H1 (cell line): ENCODE measurements at places on chromosomes 16 and 17. TPM values are rescaled to one million over a fixed set of nuclear protein-coding genes. Genes with fewer than 3 reads are reported as not detected.

GRCh38 chr17:43832976-43833829, at the start of gene MPP3:
MPP3 (minus strand) TSS chr17:43833146; CDS start chr17:43831906, 1,240 bp downstream.
- H3K27me3 ChIP-seq, result peaks cover 14% of the 10 kb centered on the region
- DNase-seq, result no peak
- peak within 1 kb of the TSS; percentile 44 for H3K4me3 ChIP-seq

GRCh38 chr16:1472974-1473373, 1.9 kb downstream of the CLCN7 start:
- no peaks in the 10 kb centered on the region for H3K27me3 ChIP-seq
- H3K36me3 ChIP-seq, result no peaks in the 10 kb centered on the region
- H3K4me3 ChIP-seq, result no peak overlapping the region
- H3K27ac ChIP-seq, result no peak overlapping the region
- no peak for DNase-seq
- H3K4me1 ChIP-seq, result peaks cover 2% of the 10 kb centered on the region; the same call in 1 of the 2 replicates

The ABCA6 gene
- not detected in 2 replicates for total RNA-seq

The PPL gene
- 28.8 and 29.5 TPM in 2 replicates for total RNA-seq

The CD300H gene
- total RNA-seq, result not detected in 2 replicates

GRCh38 chr16:67659675-67660563, at the start of gene ACD:
ACD (minus strand) TSS chr16:67660260; CDS start chr16:67660220, 40 bp downstream.
- peak within 1 kb of the TSS; percentile 90 for H3K4me3 ChIP-seq
- H3K27ac ChIP-seq, result peak within 1 kb of the TSS; percentile 81
- no peaks in the 10 kb centered on the region for H3K36me3 ChIP-seq
- DNase-seq, result peak; percentile 98

The RTN4RL1 gene
- 0.11 TPM in 1 of 2 replicates, not detected in the other for total RNA-seq

The KRTAP9-8 gene
- total RNA-seq, result not detected in 2 replicates

The SEPHS2 gene
- 61.8 and 62.0 TPM in 2 replicates for total RNA-seq

The RAMP2 gene
- 12.0 and 13.4 TPM in 2 replicates for total RNA-seq

DNA sequence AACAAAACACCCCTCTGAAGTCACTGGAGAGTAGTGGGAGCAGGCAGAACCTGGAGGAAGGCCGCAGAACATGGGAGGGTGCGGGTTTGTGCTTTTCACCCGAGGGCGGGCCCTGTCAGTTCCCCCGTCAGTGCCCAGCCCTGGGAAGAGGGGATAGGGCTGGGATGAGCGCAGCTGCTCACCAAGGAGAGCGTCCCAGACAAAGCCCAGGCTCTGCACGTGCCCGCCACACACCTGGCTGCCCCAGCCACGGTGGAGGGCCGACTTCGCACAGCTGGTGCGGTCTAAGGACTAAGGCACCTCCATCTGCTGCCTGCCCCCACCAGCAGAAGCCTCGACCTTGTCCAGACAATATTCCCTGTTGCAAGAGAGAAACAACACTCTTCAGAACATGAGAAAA, 39.5 kb downstream of the ZCCHC14 start:
- DNase-seq, result no peak
- H3K4me3 ChIP-seq, result no peak overlapping the region
- no peaks in the 10 kb centered on the region for H3K4me1 ChIP-seq
- H3K27me3 ChIP-seq, result no peaks in the 10 kb centered on the region

DNA sequence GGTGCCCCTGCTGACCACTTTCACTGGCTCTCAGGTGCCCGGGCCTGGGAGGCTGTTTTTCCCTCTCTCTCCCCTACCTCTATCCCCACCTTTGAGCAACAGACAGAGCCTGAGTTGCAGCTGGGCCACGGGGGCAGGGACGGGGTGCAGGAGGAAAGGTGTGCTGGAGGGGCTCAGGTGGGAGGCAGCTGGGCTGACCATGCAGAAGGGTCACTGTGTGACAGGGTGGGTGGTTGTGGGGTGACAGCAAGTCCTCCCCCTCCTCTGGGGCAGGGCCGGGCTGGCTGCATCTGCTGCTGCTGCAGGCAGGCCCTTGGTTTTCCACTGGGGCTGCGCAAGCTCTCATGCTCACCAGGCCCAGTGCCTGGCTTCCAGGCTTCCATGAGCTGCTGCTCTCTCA, 6.6 kb downstream of the ZNF319 start:
- no peak for DNase-seq
- no peaks in the 10 kb centered on the region for H3K4me1 ChIP-seq
- no peak overlapping the region for H3K27ac ChIP-seq
- peaks cover 4% of the 10 kb centered on the region; the same call in 1 of the 2 replicates for H3K36me3 ChIP-seq
- no peak overlapping the region for H3K4me3 ChIP-seq

- DNase-seq, result no peak
- H3K4me3 ChIP-seq, result no peak overlapping the region
- H3K27me3 ChIP-seq, result no peaks in the 10 kb centered on the region
- H3K36me3 ChIP-seq, result peaks cover 53% of the 10 kb centered on the region
Observed at GRCh38 chr16:19857593-19858339, 26.9 kb downstream of the GPRC5B start.

The MYLK3 gene
- 0.23 and 0.35 TPM in 2 replicates for total RNA-seq

The PDP2 gene
- total RNA-seq, result 36.0 and 36.5 TPM in 2 replicates

DNA sequence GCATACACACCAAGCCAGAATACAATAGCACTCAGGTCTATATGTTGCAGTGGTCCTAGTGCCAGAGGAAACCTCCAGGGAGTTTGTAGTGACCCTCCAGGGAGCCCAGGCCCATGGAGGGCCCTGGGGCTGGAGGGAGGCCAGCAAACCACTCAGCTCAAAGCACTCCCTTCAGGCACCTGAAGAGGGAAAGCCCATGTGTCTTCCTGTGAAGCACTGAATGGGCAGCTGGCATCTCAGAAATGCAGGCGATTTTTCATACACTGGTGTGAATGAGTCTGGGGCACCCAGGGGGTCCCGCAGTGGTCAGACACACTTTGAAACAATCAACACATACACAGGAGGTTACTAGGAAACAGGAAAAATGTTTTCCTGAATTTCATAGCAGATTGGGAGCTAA, 12.8 kb downstream of the TBC1D26 start:
- no peaks in the 10 kb centered on the region for H3K4me1 ChIP-seq
- no peak overlapping the region for H3K4me3 ChIP-seq
- H3K27me3 ChIP-seq, result no peaks in the 10 kb centered on the region
- H3K36me3 ChIP-seq, result no peaks in the 10 kb centered on the region
- DNase-seq, result no peak

The NDUFAF8 gene
- total RNA-seq, result 48.9 and 60.2 TPM in 2 replicates

- peaks cover 24% of the 10 kb centered on the region for H3K4me1 ChIP-seq
- H3K4me3 ChIP-seq, result no peak overlapping the region
- H3K27ac ChIP-seq, result no peak overlapping the region
- no peaks in the 10 kb centered on the region for H3K27me3 ChIP-seq
Observed at GRCh38 chr16:57842601-57843000, 40.3 kb upstream of the KIFC3 start.

- DNase-seq, result no peak
- no peak overlapping the region for H3K4me3 ChIP-seq
- no peak overlapping the region for H3K27ac ChIP-seq
- no peaks in the 10 kb centered on the region for H3K36me3 ChIP-seq
- H3K27me3 ChIP-seq, result no peaks in the 10 kb centered on the region
- no peaks in the 10 kb centered on the region for H3K4me1 ChIP-seq
Observed at GRCh38 chr16:10995565-10995964, 51.2 kb downstream of the CLEC16A start.

- no peak within 1 kb of the TSS for H3K27ac ChIP-seq
- DNase-seq, result peak; percentile 81
- H3K4me3 ChIP-seq, result peak within 1 kb of the TSS; percentile 64
Observed at GRCh38 chr17:49969134-49969759, at the start of gene DLX4. DLX4 (plus strand) TSS chr17:49969190; CDS start chr17:49969469, 279 bp downstream.
